Activated T-helper 1 cell treated with anti-CD3 and anti-CD28 coated beads, Interleukin-12 subunit alpha, Interleukin-12 subunit beta, Interleukin-2, Interleukin-4 antibody, amounts not matched to agents 30 ng/mL and 10 ng/mL and 1 ng/mL, durations not matched to agents 14 hours and 24 hours and 36 hours (primary cell): ENCODE measurements at places on chromosomes 1 and 21. TPM values are rescaled to one million over a fixed set of nuclear protein-coding genes. Genes with fewer than 3 reads are reported as not detected.

Gene DNAJC6
- 4.4 and 6.2 TPM in 2 replicates for total RNA-seq

Gene ILDR2
- 11.3 and 14.4 TPM in 2 replicates for total RNA-seq

Gene AGT
- not detected in 2 replicates for total RNA-seq

Gene RNF187
- 137 TPM in 2 replicates for total RNA-seq

Gene PCP4
- total RNA-seq, result not detected in 2 replicates

Gene TSPEAR
- not detected in 2 replicates for total RNA-seq

Gene PRRX1
- total RNA-seq, result not detected in 2 replicates

Gene VWA5B1
- 0.05 TPM in 1 of 2 replicates, not detected in the other for total RNA-seq

Gene HES2
- total RNA-seq, result 0.27 and 0.29 TPM in 2 replicates

Gene FCGR2B
- not detected in 2 replicates for total RNA-seq

Gene CYP4A11
- total RNA-seq, result not detected in 2 replicates

Gene NKAIN1
- total RNA-seq, result not detected in 2 replicates

Gene FCGR1A
- total RNA-seq, result not detected in 2 replicates

Gene ABCA4
- total RNA-seq, result 0.29 TPM in 1 of 2 replicates, not detected in the other

Gene KCNN3
- 0.34 and 0.36 TPM in 2 replicates for total RNA-seq

Gene KRTAP13-2
- not detected in 2 replicates for total RNA-seq

Gene PLA2G5
- total RNA-seq, result not detected in 2 replicates

Gene KRTAP19-7
- not detected in 2 replicates for total RNA-seq

Gene CLSTN1
- 48.0 and 48.6 TPM in 2 replicates for total RNA-seq

Gene LRRC47
- 45.2 and 50.1 TPM in 2 replicates for total RNA-seq

Gene OR2T33
- not detected in 2 replicates for total RNA-seq

Gene OR2L5
- total RNA-seq, result not detected in 2 replicates

Gene CLDN19
- not detected in 2 replicates for total RNA-seq
